ENCODE measurements at places on chromosomes 3 and 15.
A peak's percentile ranks its signal among the peaks of the same experiment; 100 is the strongest.

- peak; percentile 4 for DNase-seq
Observed at GRCh38 chr3:39849992-39850715, 40.7 kb downstream of the MYRIP start.

DNA sequence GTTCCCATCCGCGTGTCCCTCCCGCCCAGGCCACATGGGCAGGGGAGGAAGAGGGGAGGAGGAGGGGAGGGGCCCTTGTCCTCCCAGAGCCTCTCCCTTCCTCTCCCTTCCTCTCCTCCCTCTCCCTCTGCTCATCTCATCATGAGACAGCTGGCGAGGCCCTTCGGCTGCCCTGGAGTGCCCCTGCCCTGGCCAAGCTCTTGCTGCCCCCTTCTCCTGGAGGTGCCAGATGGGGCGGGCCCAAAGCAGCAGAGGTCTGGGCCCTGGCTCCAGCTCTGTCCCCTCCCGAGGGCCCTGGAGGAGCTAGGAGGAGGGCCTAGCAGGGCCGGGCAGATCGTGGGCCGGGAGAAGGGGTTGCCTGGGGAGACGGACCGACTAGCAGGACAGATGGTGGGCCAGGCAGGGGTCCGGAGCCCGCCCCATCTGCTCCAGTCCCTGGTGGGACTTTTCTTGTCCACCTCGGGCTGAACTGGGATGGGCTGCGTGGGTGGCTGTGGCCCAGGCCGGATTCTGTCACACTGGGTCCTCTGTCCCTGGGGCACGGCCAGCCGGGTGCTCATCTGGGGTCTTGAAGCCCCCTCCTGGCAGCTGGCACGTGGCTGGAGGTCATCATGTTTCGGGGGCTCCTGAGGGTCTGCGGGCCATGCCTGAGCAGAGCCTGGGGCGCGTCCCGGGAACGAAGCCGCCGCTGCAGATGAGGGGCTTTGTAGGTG, 183.4 kb downstream of the GOLGA6L6 start:
- peak; percentile 25 for DNase-seq

- no peak for DNase-seq
Observed at GRCh38 chr3:180421221-180421620, 180.7 kb upstream of the TTC14 start.

- DNase-seq, result no peak
Observed at GRCh38 chr15:59335207-59335786, 37.4 kb downstream of the MYO1E start.

GRCh38 chr3:167716920-167717319, 17.8 kb downstream of the PDCD10 start:
- no peak for DNase-seq

- no peak for DNase-seq
Observed at GRCh38 chr3:153349108-153349499, 187.1 kb downstream of the RAP2B start.

GRCh38 chr3:33646406-33646805, 71.6 kb downstream of the CLASP2 start:
- peak; percentile 34 for DNase-seq

DNA sequence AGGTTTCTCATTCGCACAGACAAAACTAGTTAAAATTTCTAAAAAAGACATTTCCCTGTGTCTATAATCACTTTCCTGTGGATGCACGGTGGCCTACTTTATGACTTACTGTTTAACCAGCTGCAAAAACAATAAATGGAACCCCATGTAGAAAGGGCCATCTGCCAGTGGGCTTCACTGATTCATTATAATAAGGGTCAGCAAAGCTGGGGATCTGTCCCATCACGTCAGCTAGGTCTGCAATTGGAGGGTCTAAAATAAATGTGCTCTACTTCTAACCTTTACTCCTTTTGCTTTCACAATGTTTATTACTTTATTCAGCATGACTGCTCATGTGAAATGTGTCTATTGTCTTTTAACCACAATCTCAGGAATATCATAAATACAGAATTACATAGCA, 43.1 kb upstream of the NMD3 start:
- no peak for DNase-seq

DNA sequence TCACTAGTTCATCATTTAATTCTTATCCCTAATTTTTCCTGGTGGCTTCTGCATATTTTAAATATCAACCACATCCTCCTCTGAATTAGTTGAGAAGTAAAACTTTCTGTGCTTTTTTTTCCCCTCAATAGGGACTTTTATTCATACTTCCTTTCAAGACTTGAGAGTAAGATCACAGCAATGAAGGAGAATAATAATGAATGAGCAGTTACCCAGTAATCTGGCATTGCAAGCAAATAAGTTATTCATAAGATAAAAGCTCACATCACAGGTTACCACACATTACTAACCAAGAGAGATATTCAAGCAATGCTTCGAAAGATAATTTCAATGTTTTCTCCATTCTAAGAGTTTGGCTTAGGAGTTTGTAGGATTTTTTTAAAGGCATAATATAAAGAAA, 50.3 kb downstream of the BTLA start:
- DNase-seq, result no peak

GRCh38 chr3:115245438-115245837, 98.3 kb upstream of the ZBTB20 start:
- DNase-seq, result no peak

DNA sequence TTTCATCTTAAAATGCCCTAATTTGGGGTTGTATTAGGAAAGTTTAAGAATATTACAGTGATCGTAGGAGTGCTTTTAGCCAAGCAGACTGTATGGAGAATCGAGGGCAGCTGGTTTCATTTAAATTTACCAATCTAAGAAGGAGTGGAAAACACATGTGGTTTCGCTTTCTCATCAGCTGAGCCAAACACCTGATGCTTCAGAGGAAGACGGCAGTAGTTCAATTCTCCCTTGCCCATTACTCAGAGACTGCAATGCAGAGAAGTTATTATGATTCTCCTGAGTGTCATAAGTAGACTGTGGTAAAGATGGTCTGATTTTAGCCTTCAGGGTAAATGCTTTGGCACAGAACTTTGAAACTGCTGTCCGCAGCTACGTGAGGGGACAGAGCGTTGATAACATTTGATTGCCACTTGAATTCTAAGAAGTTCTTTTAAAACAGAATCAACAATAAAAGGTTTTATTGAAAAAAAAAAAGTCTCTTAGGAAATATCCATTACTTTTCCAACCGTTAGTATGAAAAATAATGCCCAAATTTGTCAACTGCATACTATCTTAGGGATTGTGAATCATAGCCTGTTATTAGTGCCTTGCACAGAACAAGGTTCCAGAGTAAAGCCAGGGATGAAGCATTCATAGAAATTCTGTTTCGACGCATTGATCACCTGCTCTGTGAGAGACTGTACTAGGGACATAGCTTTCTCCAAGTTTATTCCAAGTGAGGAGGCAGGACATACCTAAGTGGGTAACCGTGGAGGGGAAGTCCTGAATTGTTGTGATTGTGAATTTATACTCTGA, 25.6 kb downstream of the LYSMD4 start:
- no peak for DNase-seq

- DNase-seq, result no peak
Observed at GRCh38 chr15:41501191-41501917, 7.7 kb downstream of the ITPKA start.

GRCh38 chr3:177973241-177973840, 562.9 kb upstream of the KCNMB2 start:
- no peak for DNase-seq

- DNase-seq, result no peak
Observed at GRCh38 chr15:42314818-42315217, 41.6 kb upstream of the TMEM87A start.

GRCh38 chr3:33339758-33340157, 62.5 kb downstream of the FBXL2 start:
- DNase-seq, result no peak

- DNase-seq, result no peak
Observed at GRCh38 chr3:164094546-164094945, 983.8 kb downstream of the SI start.

DNA sequence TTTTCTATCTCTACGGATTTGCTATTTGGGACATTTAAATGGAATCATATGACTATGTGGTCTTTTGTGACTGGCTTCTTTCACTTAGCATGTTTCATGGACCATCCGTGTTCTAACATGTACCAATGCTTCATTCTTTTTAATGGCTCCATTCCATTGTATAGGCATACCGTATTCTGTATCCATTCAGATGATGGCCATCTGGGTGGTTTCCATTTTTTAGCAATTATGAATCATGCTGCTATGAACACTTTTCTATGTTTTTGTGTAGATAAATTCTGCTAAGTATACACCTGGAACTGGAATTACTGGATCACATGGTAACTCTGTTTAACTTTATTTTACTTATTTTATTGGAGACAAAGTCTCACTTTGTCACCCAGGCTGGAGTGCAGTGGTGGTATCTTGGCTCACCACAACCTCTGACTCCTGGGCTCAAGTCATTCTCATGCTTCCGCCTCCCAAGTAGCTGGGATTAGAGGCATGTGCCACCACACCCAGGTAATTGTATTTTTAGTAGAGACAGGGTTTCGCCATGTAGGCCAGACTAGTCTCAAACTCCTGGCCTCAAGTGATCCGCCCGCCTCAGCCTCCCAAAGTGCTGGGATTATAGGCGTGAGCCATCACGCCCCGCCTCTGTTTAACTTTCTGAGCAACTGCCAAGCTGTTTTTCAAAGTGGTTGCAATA, 13.4 kb downstream of the UBP1 start:
- no peak for DNase-seq

- no peak for DNase-seq
Observed at GRCh38 chr3:144865948-144866347, 894.3 kb downstream of the DIPK2A start.

DNA sequence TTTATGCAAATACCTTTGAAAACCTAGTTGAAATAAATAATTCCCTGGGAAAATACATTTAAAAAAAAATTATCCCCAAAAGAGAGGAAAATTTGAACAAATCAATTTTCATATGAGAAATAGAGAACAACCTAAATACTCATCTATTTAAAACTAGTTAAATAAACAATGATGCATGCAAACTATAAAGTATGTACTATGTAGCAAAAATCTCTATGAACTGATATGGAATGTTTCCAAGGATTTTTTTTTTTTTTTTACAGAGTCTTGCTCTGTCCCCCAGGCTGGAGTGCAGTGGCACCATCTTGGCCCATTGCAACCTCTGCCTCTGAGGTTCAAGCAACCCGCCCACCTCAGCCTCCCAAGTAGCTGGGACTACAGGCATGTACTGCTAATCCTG, 27.2 kb upstream of the B3GALNT1 start:
- DNase-seq, result no peak

- no peak for DNase-seq
Observed at GRCh38 chr15:90035840-90036230, 34.7 kb downstream of the ZNF710 start.

DNA sequence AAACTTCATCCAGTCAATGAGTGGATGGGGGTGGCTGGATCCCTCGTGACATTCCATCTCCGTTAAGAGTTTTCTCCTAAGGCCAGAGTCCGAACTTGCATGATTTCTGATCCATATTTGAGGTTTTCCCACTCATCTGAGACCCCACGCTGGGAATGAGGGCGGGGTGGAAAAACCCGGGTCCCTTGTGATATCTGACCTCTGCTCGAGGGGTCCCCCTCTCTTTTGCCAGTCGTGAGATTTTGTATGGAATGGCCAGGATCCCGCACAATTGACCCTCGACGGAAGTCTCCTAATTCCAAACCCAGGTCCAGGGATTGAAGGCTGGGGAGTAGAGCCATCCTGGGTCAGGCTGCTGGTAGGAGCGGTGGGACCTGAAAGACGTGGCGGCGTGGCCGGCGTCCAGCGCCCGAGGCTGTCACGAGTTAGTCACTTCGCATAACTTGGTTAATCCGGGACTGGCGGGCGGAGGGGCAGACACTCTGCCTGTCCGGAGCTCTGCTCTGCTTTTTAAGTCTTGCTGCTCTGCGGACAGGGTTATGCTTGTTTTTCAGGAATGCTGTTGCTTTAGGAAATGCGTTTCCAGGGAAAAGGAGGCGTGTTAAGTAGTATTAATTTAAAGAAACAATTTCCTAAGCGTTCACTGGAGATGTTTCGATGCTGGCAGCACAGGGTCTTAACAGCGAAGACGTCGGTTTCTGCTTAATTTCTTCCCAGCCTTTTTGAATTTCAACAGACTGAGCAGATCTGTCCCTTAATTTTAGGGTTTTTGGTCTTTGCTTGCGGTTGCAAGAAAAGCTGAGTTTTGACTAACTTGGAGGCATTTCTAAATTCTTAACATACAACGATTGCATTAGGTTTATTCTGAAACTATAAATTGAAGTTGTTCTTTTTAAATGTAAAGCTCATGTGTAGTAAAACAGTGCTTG, 69.7 kb upstream of the LRRFIP2 start:
- DNase-seq, result peak; percentile 91

- no peak for DNase-seq
Observed at GRCh38 chr15:40372981-40373380, 9.5 kb upstream of the KNSTRN start.

- no peak for DNase-seq
Observed at GRCh38 chr15:36039996-36040572, 494.1 kb upstream of the DPH6 start.

GRCh38 chr3:32641356-32641755, 43.6 kb upstream of the CNOT10 start:
- peak; percentile 18 for DNase-seq

GRCh38 chr3:20870106-20870899, 684.3 kb upstream of the SGO1 start:
- no peak for DNase-seq

DNA sequence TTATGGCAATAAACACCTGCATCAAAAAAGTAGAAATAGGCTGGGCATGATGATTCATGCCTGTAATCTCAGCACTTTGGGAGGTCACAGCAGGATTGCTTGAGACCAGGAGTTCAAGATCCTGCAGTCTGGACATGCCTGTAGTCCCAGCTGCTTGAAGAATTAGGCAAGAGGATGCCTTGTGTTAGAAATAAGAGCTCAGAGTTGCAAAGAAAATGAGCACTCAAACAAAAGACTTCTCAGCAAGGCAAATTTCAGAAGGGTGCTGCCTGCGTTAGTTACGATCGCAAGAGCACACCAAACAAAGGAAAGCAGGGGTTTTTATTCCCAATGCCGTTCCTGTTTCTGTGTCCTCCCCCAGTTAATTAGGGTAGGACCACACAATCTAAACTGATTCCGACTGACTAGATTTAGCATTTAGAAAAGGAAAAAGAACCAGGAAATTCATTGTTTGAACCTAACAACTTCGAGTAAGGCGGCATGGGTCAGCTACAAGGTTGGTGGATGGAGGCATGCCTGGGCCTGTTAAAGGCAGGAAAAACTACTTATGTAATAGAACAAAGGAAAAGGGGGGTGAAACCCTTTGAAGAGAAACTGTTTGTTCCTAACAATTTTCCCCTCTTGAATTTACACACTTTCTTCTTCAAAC, 55.5 kb downstream of the DLG1 start:
- DNase-seq, result no peak

GRCh38 chr3:105425153-105425502, 58.4 kb downstream of the ALCAM start:
- no peak for DNase-seq

GRCh38 chr3:51975852-51976549, 1.1 kb downstream of the ABHD14A start:
- DNase-seq, result peak; percentile 62

GRCh38 chr15:45441686-45442085, 63.3 kb upstream of the GATM start:
- DNase-seq, result peak; percentile 66
